ENCODE measurements at places on chromosomes 12 and 14. TPM values are rescaled to one million over a fixed set of nuclear protein-coding genes. Genes with fewer than 3 reads are reported as not detected.

GRCh38 chr12:101628676-101629075, 33.9 kb downstream of the MYBPC1 start:
- DNase-seq, result no peak

DNA sequence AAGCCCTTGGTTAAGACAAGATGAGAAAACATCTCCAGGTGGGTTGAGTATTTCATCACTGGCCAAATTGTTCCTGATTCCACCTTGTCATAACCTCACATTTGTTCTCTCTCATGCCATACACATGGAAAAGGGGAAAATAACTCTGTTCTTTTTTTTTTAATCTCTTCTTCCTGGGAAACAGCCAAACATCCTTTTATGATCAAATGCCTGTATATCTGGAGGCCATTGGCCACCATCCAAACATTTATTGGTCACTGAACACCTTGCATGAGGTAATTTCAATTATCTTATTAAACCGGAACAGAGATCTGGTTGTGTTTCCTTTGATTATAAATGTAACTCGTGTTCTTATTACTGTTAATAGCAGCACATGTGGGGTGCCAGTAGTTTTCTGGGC, 469.6 kb downstream of the NPAS3 start:
- DNase-seq, result peak; percentile 21

PABPN1 gene
- 167 TPM for total RNA-seq

GRCh38 chr12:106118-106591, 39.6 kb downstream of the IQSEC3 start:
- no peak for DNase-seq

- DNase-seq, result no peak
Observed at GRCh38 chr14:22800346-22800745, 14.9 kb downstream of the SLC7A7 start.

GRCh38 chr14:95564060-95564459, 29.2 kb downstream of the GLRX5 start:
- peak; percentile 37 for DNase-seq

GRIP1 gene
- total RNA-seq, result 8.2 TPM

ABCB9 gene
- 3.2 TPM for total RNA-seq

SRRM4 gene
- not detected for total RNA-seq

IL26 gene
- total RNA-seq, result not detected

CLEC1B gene
- not detected for total RNA-seq

GRCh38 chr12:84077679-84078078, 834.9 kb downstream of the SLC6A15 start:
- no peak for DNase-seq

SLC39A5 gene
- total RNA-seq, result not detected

FGF23 gene
- total RNA-seq, result not detected

B4GALNT3 gene
- total RNA-seq, result 0.76 TPM

DNA sequence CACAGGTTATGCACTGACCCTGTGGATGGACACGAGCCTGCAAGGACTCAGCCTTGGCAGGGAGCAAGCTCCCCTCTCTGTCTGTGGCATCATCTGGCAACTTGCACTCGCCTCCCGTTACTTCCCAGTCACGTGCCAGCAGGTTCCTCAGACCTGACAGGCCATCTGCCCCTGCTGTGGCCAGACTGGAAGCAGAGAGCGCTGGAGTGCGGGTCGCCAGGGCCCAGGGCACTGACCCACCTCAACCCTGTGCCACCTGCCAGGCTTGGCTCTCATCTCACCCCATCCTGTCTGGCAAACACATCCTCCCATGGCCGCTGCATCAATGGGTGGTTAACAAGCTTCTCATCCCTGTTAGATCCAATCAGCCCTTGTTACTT, 28.4 kb downstream of the SLC6A12 start:
- DNase-seq, result no peak

GRCh38 chr14:58200480-58200841, 512 bp downstream of the ACTR10 start:
- peak; percentile 0 for DNase-seq

PMCH gene
- total RNA-seq, result not detected
